ENCODE measurements at places on chromosomes 16 and 17.

GRCh38 chr17:76793775-76794174 is 55.9 kb downstream of the MFSD11 start:
- DNase-seq: no peak

GRCh38 chr17:75845058-75845711 is 981 bp upstream of the UNC13D start:
- peak; percentile 82 for DNase-seq

DNA sequence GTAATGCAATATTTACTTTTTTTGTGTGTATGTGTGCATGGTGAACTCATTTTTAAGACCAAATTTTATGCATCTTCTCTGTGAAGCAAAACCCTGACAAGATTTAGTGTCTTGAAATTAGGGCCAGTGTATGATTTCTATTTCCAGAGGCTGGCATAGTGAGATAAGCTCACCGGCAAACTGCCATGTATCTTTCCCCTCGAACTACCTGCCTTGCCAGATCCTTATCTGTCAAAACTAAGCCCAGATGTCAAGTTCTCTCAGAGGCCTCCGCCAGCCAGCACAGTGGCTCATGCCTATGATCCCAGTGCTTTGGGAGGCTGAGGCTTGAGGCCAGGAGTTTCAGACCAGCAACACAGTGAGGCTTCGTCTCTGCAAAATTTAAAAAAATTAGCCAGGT is 10.0 kb downstream of the USP32 start:
- DNase-seq: no peak

DNA sequence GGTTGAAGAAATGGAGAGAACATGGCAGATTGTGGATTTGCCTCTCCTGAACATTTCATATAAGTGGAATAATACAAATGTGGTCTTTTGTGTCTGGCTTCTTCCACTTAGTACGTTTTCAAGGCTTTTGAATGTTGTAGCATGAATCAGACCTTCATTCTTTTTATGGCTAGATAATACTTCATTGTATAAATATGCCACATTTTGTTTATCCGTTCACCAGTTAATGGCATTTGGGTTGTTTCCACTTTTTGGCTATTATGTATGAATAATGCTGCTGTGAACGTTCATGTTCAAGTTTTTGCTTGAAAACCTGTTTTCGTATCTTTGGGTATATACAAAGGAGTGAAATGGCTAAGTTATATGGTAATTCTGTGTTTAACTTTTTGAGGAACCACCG is 130.4 kb downstream of the TANC2 start:
- DNase-seq: no peak

GRCh38 chr17:73072219-73072962 is 20.1 kb downstream of the SLC39A11 start:
- DNase-seq: no peak

DNA sequence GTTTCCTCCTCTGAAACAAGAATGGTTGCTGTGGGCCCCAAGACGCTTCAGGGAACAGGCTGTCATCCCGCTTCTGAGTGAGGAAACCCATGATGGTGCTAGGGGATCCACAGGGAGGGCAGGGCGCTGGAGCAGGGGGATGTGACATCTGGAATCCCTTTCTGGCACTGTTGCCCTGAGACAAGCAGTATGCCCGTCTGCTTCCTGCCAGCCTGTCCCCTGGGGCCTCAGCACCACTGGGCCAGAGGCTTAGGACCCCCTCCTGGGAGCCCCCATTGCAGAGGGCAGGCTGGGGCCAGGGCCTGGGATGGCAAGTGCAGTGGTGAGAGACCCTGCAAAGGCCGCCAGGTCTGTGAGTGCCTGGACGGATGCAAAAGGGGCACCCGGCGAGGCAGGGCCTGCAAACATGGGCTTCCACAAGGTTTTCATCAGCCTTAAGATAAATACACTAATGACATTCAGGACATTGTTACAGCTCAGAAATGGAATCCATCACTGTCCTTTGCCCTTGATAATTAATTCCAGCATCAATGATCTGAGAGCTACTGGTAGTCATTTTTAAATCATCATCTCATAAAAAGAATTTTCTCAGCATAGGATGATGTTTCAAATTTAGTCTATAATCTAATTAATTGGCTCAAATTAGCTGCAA is 51.6 kb downstream of the PRMT7 start:
- no peak for DNase-seq

DNA sequence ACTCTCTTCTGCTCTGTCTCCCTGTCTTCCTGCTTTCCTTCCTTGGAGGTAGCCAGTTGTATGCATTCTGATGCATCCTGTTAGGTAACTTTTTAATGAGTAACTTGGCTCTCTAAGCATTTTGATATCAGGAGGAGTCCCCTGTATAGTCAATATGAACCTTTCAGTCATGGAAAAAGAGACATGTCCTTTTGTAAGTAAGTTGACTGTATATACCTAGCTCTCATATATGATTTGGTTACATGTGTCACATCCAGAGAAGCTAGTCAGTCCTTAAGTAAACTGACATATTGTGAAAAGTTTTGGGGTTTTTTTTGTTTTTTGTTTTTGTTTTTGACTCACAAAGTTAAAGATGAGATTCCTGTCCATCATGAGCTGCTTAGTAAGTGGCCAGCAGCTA is 18.8 kb downstream of the UTP18 start:
- DNase-seq: no peak

All from ascending aorta (tissue), 2 donors.